ENCODE measurements at places on chromosomes 1 and 21. TPM values are rescaled to one million over a fixed set of nuclear protein-coding genes. Genes with fewer than 3 reads are reported as not detected.

The PGLYRP3 gene
- total RNA-seq, result not detected

The WLS gene
- not detected for total RNA-seq

The NHLH2 gene
- total RNA-seq, result not detected

The MCM3AP gene
- 94.5 TPM for total RNA-seq

The TDRD5 gene
- not detected for total RNA-seq

The NTMT2 gene
- not detected for total RNA-seq

The BARHL2 gene
- not detected for total RNA-seq

The TMEM82 gene
- total RNA-seq, result not detected

The PCP4L1 gene
- not detected for total RNA-seq

The CRP gene
- not detected for total RNA-seq

The UBIAD1 gene
- 59.1 TPM for total RNA-seq

The TIAM1 gene
- 55.7 TPM for total RNA-seq

The INSRR gene
- not detected for total RNA-seq

The RUNX1 gene
- total RNA-seq, result 54.0 TPM

The BCAS2 gene
- 48.7 TPM for total RNA-seq

The OPRD1 gene
- not detected for total RNA-seq

The ADAMTSL4 gene
- total RNA-seq, result 0.06 TPM

The LIPI gene
- total RNA-seq, result not detected

The PCP4 gene
- not detected for total RNA-seq

The ITLN2 gene
- not detected for total RNA-seq

The S100A12 gene
- not detected for total RNA-seq

The BSND gene
- total RNA-seq, result not detected

The CD244 gene
- total RNA-seq, result 1.8 TPM

The GSTM4 gene
- total RNA-seq, result 34.3 TPM

The WDR64 gene
- 0.22 TPM for total RNA-seq

The SGIP1 gene
- not detected for total RNA-seq

The PADI2 gene
- total RNA-seq, result 0.05 TPM

The PTGER3 gene
- total RNA-seq, result 0.12 TPM

The MECR gene
- total RNA-seq, result 19.7 TPM

The VANGL2 gene
- not detected for total RNA-seq

The NDUFS5 gene
- 148 TPM for total RNA-seq

The CD5L gene
- total RNA-seq, result not detected

The HMCN1 gene
- 0.21 TPM for total RNA-seq

The IFNGR2 gene
- 11.8 TPM for total RNA-seq

The CFAP107 gene
- total RNA-seq, result not detected

The CHI3L1 gene
- not detected for total RNA-seq

The PARS2 gene
- 3.2 TPM for total RNA-seq

The KRTAP11-1 gene
- not detected for total RNA-seq

The OMA1 gene
- total RNA-seq, result 23.5 TPM

The TMEM269 gene
- total RNA-seq, result 0.21 TPM

The CD48 gene
- total RNA-seq, result 294 TPM

The RBM15 gene
- total RNA-seq, result 69.9 TPM

The KCNE1 gene
- 0.27 TPM for total RNA-seq

The TNFRSF9 gene
- 0.62 TPM for total RNA-seq

The F13B gene
- total RNA-seq, result not detected

The TRIM17 gene
- total RNA-seq, result 0.73 TPM

The SIM2 gene
- 0.19 TPM for total RNA-seq

The IQCC gene
- 5.0 TPM for total RNA-seq

The CA14 gene
- total RNA-seq, result not detected

The SHISA4 gene
- 0.57 TPM for total RNA-seq

The PLA2G2A gene
- not detected for total RNA-seq

The CA6 gene
- 0.31 TPM for total RNA-seq

The MR1 gene
- total RNA-seq, result 38.7 TPM

The ALX3 gene
- total RNA-seq, result not detected

The SHISAL2A gene
- 8.2 TPM for total RNA-seq

Measured in activated CD4-positive, alpha-beta T cell treated with anti-CD3 and anti-CD28 coated beads, Interleukin-2, amount 10 ng/mL, durations not matched to agents 7 days and 5 days (primary cell).